Activated T-cell treated with anti-CD3 and anti-CD28 coated beads for 4 hours (primary cell): ENCODE measurements at places on chromosomes 12 and 14.

- DNase-seq = no peak
Measured at GRCh38 chr14:47278233-47278842, 397.1 kb downstream of the MDGA2 start.

DNA sequence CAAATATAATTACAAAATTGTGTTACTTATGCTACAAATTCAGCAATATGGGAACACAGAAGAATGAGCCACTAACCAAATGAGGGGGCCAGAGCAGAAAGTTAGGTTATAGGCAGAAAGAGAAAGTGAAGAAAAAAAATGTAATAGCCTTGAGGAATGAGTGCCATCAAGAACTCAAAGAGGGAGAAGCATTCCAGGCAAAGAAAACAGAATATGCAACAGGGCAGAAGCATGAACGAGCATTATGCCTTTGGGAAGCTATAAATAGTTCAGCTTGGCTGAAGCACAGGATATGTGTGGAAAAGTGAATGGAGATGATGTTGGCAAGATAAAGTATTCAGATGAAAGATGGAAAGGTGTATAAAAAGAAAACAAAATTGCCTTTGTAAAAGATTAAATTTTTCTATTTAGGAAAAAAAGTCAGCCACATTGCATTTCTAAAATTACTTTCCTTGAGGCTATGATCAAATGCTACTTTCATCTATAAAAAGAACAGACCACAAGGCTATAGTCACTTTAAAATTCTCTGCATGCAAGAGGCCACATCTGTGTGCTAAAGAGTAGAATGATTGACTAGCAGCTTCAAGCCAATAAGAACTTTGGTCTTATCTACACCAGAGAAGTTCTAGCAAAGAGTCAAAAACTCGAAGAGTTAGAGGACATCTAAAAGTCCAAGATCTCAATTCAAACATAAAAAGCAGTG is 193.6 kb upstream of the GARIN6 start:
- DNase-seq = no peak

- DNase-seq = no peak
Measured at GRCh38 chr14:66624336-66624937, 116.5 kb downstream of the GPHN start.

- no peak for DNase-seq
Measured at GRCh38 chr12:43434614-43435013, 117.4 kb downstream of the ADAMTS20 start.

DNA sequence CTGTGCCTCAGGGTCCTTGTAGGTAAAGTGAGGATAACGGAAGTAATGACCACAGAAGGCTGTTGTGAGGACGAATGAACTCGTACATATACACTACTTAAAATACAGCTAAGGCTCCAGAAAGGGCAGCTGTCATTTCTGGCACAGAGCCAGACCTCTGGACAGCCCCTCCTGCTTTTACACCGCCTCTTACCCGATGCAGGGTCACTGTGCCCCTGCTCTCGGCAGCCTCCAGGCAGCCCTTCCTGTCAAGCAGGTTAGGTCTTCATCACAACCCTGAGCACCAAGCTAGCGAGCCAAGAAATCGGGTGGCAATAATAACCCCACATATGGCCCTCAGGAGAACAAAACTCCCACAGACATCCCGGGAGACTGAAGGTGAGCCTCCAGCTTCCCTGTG is 8.5 kb downstream of the TMEM229B start:
- no peak for DNase-seq

DNA sequence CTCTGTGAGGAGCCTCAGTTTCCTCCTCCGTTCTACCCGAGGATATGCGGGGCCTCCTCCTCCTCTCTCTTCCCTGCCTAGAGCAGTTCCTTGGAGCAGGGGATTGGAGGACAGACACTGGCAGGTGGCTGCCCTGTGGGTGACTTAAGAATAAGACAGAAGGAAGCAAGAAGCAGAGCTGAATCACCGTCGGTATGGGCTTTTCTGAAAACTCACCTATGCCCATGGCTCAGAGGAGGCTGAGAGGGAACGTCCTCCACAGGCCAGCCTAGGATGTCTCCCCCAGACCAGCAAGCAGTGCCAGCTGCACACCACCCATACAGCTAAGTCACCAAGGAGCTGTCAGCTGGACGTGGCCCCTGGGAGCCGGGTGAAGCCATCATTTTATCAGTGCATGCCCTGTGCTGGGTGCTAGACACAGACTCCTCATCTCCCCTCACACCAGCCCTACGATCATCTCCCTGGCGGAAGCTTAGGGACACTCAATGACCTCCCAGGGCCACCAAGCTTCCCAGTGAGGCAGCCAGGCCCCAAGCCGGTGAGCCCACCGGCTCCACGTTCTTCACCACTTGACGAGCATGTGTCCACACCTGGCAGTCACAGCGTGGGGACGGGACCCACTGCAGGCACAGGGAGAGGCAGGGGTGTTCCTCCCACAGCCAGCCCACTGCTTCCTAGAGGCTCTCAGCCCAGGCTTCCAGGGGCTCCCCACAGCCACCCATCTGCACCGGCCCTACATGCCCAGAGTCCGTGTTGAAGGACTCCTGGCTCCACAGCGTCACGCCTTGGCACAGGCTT is 21.4 kb downstream of the ITPK1 start:
- no peak for DNase-seq

DNA sequence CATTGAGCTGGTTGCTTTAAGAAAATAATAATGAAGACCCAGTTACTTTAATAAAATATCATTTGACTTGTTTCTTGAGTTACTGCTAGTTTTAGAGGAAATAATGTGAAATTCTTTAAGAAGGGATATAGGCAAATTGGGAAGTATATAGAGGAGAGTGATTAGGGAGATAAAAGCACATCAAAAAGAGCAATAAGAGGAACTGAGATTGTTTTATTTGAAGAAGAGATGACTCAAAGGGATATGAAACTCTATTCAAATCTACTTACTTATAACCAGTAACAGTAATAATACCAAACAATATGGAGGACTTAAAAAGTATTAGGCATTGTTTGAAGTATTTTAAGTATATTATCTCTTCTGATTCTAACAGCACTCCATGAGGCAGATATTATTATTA is 37.1 kb downstream of the LRRK2 start:
- DNase-seq = no peak

- no peak for DNase-seq
Measured at GRCh38 chr12:69095765-69096477, 143.4 kb upstream of the CPSF6 start.

GRCh38 chr12:115440438-115440837 is 756.5 kb upstream of the TBX3 start:
- no peak for DNase-seq

DNA sequence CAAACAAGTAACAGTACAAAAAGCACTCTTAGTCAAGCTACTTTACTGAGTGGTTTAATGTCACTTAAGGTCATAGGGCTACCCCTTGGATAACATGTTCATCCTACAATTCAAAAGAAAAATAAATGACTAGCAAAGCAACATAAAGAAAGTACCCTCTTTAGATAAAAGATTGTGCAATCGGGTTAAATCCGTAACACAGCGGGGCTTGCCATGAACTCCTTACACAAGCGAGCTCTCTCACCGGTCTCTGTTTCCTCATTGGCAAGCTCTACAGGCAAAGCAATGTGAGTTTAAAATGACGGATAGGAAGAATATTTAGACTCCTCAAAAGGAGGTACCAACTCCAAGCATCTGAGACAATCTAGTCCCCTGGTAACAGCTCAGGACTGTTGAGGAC is 140.6 kb downstream of the EGLN3 start:
- DNase-seq = no peak

DNA sequence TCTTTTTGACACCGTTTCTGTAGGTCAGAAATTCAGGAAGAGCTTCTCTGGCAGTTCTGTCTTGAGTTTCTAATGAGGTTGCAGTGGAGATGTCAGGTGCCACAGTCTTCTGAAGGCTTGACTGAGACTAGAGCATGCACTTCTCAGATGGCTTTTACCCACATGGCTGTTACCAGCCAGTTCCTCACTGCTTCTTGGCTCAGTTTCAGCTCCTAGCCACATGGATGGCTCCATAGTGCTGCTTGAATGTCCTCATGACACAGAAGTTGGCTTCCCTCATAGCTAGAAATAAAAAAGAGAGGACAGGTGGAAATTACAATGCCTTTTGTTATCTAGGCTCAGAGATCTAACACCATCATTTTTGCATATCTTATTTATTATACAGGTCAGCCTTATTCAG is 38.1 kb upstream of the SLC2A13 start:
- DNase-seq = no peak

- DNase-seq = no peak
Measured at GRCh38 chr12:102682366-102683289, 202.3 kb upstream of the IGF1 start.

DNA sequence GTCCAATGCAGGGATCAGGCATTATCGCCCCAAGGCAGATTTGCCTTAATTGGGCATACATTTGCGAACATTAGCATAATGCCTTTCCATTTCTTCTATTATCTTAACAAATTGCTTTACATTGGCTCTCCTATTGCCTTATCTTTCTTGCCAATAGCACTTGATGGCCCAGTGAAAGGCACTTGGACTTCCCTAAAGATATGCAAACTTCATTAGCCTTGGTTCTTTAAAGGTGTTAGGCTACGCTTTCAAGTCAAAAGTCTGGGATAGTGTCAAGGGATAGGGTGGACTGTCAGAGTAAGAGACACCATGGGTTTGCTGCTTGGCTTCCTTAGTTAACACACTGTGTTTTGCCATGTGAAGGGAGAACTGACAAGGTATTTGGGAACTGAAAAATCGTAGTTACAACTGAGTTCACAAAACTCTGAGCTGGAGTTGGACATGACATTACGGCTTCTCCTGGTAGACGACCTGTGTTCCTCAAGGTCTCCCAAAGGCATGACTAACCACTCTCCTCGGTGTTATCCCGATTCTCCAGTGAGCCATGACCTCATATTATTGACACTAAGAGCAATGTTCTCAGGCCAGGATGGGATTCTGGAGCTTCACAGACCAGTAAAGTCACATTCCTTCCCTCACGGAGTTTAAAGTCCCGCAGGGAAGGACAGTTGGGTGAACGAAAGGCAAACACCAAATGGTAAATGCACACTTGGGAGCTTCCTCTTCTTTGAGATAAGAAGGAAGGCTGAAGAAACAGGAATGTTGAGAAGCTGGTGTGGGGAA is 65.2 kb downstream of the TBC1D30 start:
- no peak for DNase-seq

- no peak for DNase-seq
Measured at GRCh38 chr14:23610815-23611289, 25.3 kb upstream of the DHRS2 start.

DNA sequence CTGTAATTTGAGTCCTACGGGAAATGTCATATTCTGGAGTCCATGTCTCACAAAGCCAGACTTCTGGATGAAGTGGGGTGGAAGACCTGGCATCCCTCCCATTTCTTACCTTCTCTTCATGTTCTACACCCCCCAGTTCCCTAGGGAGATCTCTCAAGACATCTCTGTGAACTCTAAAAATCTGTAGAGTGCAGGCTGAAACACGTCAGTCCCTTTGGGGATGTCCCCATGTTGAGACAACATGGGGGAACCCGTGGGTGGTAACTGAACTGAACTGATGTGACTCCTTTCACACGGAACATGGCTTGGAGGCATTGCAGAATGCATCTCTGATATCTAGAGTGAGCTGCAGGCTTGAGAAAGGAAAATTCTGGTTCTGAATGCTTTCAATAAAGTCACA is 15.2 kb downstream of the SERPINA12 start:
- DNase-seq = no peak

GRCh38 chr12:49568442-49569162 is 660 bp upstream of the MCRS1 start:
- no peak for DNase-seq
